Activated CD4-positive, alpha-beta T cell treated with anti-CD3 and anti-CD28 coated beads for 4 hours (primary cell): ENCODE measurements at places on chromosomes 4 and X.

DNA sequence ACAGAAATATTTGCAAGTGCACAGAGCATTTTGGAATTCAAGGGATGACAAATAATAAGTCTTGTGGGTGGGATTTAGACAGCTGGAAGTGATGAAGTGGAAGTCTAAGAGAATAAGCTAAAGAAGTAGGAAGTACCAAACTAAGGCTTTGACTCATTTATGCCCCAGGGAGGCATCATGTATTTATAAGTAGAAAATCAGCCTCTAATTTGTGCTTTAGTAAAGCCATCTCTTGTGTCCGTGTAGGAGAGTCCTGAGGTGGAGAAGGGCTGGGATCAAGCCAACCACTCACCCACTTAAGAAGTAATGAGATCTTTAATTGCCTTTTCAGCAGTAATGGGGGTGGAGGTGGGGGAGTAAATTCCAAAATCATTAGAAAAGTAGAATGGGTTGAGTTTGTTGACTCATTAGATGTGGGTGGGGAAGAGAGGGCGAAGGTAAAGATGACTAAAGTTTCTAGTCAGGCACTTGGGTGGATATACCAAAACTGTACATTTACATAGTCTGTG lies 356.7 kb downstream of the STIM2 start:
- no peak for DNase-seq

DNA sequence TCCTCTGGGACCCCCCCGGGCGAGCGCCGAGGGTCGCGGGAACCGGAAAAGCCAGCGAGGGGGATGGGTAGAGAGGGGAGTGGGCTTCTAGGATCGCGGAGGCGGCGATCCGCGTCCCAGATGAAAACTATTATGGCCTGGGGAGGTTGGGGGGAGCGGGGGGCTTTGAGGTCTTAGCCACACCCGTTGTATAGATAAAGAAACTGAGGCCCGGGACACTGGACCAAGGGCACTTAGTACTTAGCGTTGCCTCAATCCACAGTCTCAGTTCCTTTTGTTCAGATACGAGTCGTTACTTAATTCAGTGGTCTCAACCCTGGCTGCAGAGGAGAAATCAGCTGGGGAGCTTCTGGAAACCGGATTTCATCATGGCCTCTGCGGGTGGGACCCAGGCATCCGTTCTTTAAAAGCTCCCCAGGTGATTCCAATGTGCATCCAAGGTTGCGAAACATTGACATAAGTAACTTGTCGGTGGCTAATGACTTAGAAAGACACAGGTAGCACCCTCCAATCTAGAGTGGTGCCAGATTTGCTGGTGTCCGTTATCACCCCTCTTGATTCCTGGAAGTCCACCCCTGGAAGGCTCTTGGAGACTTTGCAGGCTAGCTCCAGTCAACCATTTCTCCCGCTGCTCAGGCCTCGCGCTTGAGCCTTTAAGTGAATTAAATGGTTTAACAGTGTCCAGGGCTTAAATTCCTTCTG lies 90.7 kb downstream of the GEMIN8 start:
- DNase-seq = no peak

DNA sequence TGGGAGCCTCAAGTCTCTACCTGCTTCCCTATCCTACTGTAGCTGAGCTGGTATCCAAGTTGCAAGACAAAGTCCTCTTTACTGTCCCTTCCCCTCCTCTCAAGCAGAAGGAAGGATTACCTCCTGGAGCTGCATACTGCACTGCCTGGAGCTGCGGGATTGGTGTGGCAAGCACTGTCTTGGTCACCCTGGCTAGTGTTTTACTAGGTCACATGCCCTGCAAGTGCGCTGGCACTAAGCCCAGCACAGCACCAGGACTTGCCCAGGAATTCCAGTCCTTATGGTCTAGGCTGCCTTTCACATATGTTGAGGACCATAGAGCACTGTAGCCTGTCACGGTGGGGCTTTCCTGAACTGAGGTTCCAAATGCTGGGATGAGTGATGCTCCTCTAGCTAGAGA lies 227.3 kb upstream of the ZC4H2 start:
- no peak for DNase-seq

DNA sequence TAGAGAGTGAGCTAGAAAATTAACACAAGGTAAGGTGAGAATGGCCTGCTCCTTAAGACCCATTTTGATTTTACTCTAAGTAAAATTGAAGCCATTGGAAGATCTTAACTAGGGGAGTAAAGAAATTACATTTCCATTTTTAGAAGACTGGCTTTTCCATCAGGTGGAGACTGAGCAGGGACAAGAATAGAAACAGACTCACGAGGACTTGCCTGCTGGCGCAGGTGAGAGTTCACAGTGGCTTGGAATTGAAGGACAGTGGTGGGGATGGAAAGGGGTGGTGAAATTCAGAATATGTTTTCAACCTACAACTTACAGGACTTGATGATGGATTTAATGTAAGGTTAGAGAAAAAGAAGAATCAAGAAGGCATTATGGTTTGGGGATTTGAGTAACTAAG lies 427.4 kb downstream of the INPP4B start:
- no peak for DNase-seq

- no peak for DNase-seq
Measured at GRCh38 chr4:25888781-25889180, 25.2 kb upstream of the SMIM20 start.
